ENCODE measurements at places on chromosomes 7 and 10.
A peak's percentile ranks its signal among the peaks of the same experiment; 100 is the strongest.

DNA sequence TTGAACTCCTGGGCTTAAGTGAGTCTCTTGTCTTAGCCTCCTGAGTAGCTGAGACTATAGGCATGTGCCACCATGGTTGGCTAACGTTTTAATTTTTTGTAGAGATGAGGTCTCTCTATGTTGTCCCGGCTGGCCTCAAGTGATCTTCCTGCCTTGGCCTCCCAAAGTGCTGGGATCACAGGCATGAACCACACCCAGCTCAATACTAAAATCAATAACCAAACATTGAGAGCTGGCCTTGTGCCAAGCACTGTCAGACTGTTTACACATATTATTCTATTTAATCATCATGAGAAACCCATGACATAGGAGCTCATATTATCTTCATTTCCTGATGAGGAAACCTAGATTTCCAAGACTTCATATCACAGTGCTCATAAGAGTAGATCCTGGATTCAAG lies 251.2 kb downstream of the BAMBI start:
- no peak for DNase-seq

DNA sequence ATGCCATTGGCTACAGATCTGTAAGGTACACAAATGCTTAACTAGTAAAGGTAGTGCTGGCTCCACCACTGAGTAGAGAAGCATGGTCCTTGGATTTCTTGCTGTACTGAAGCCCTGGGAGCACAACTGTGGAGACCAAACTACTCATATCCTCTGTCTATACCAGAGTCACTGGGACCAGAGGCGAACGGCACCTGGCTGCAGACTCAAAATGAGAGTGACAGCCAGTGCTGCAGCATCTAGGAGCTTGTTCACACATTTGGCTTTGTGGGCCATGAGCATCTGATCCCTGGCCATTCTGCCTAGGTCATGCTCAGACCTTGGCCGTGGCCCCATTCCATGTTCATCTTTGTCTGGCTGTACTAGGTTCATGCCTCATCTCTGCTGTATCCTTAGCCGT lies 31.9 kb downstream of the LRRC18 start:
- DNase-seq: no peak

GRCh38 chr10:123442901-123443300 lies 223.3 kb upstream of the GPR26 start:
- DNase-seq: no peak

DNA sequence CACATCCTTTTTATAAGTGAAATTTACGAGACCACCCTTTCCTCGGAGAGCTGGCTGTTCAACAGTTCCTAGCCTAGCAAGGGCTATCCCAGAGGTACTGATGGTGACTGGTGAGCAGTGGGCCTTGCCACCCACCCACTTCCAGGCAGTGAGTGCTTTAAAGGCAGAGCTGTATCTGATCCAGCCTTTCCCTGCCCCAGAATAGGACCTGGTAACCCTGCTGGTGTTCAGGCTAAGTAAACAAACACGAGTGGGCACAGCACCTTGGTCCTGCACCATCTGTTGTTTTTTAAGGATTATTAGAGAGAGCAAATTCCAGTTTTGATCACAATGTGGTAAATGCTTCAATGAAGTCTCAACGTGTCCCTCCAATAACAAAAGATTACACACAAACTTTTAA lies 75.7 kb downstream of the COBL start:
- no peak for DNase-seq

DNA sequence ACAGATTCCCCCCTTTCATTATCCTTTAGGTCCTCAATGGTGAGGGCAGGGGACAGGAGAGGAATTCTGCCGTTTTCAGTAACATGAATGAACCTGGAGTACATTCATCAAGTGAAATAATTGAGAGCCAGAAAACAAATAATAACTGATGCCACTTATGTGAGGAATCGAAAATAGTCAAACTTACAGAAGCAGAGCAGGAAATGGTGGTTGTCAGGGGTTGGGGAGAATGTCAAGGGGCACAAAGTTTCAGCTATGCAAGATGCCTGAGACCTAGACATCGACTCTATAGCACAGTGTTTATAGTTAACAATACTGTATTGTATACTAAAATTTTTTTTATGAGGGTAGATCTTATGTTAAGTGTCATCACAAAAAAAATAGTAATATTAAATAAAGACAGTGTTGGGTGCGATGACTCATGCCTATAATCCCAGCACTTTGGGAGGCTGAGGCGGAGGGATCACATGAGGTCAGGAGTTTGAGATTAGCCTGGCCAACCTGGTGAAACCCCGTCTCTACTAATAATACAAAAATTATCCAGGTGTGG lies 1219.8 kb downstream of the GATA3 start:
- DNase-seq: no peak

- DNase-seq: no peak
Observed at GRCh38 chr10:132908621-132909295, 33.6 kb downstream of the CFAP46 start.

DNA sequence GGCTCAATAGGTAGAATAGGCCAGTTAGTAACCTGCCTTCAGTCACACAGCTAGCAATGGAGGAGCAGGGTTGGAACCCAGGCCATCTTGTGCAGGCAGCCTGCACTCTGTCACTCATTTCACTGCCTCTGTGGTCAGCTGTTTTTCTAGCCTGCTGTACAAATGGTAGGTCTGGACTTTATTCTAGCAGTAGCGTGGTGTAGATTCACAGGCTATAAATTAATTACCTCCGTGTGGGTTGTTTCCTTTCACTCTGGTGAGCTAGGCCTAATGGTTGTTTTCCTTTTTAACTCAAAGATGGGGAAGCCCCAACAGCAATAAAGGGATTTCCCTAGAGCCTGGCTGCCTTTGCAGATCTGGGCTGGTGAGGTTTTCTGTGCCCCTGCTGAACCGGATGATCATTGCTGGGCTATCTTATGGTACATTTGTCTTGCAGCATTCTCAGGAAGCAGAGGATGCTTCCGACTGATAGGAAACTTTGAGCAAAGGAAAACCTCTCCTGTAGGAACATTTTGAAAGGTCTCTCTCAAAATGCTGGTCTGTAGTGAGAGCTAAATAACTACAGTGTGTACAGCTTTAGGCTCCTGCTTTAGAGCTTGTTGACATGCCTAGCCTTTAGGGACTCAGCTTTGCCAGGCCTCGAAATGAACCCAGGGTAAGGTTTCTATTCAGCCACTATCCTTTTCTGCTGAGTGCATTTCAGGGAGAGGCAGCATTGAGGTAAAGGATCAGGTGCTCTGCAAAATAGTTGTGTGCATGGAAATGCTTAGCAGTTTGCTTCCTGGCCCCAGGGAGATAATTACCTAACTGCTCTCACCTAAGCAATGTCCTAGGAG lies 157.4 kb downstream of the ST7 start:
- no peak for DNase-seq

DNA sequence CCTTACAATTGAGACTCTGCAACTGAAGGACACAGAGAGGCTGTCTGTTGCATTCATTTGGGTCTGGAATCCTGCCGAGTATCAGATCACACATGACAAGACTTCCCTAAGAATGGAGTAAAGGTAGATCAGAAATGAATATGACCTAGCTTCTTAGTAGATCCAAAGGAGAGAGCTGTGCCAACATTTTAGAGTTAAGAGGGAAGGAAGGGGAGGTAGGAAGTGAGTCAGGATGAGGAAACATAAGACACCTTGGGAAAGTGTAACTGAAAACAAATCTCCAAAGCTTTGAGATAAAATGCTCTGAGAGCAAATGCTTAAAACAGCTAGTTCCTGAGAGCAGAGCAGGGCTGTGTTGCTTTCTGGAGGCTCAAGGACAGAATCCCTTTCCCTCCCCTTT lies 6.1 kb upstream of the SLC25A13 start:
- no peak for DNase-seq

GRCh38 chr10:74901301-74901700 lies 74.9 kb downstream of the KAT6B start:
- DNase-seq: no peak

GRCh38 chr10:14838582-14839304 lies 637 bp downstream of the HSPA14 start:
- DNase-seq: peak; percentile 39

DNA sequence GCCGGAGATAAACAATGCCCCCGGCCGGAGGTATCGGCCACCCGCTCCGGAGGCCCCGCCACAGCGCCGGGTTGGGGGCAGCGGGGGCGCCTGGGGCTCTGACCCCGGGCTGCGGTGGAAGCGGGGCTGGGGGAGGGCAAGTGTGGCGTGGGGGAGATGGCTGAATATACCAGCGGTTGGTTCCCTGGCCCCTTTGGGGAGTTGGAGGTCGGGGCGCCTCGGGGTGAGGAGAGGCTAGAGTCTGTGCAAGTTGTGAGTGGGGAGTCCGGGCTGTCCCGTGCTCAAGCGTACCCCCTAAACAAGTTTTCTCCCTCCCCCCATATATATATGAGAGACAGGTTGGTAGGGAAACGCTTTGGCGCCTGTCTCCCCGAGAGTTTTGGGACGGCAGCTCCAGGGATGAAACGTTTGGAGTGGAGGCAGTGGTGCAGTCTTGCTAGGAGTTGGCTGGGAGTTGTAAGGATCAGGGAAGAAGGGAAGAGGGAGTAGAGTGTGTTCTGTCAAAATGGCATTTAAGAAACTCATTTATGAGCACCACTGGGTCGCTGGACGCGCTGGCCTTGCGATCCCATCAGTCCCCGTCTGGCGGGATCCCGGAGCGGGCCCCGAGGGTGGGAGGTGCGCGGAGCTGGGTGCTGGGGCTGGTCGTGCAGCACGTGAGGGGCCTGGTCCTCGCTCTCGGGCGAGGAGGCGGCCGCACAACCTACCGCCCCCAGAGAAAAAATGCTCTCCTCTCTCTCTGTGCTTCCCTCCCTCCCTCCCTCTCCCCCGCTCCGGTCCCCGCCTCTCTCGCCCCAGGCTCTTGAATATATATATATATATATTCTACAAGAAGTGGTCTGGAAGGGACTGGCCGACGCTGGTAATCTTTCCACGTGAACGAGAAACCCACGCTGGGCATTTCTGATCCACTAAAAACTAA lies 1.1 kb downstream of the TET1 start:
- DNase-seq: peak; percentile 55

GRCh38 chr7:118312966-118313365 lies 88.5 kb downstream of the ANKRD7 start:
- DNase-seq: no peak

DNA sequence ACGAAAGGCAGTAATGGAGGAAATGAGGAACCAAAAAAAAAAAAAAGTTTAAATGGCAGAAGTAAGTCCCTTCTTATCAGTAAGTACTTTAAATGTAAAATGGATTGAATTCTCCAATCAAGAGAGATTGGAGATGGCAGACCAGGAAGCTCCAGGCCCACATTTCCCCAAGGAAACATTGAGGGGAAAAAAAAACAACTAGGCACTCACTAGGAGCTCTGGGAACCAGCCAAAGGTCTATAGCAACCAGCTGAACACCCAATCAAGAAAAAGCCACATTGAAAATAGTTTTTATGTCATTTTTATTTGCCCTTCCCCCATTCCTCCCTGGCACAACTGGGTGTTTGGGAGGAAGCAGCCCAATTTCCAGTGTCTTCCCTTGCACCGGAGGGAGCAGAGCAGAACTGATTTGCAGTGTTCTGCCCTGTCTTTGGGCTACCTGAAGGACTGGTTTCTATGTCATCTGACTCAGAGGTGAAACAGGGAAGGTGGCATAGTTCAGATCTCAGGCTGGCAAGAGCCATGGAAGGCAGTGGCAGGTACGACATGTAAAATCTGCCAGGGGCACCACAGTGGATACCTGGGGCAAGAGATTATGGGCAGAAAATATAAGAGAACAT lies 121.9 kb downstream of the SMURF1 start:
- no peak for DNase-seq

DNA sequence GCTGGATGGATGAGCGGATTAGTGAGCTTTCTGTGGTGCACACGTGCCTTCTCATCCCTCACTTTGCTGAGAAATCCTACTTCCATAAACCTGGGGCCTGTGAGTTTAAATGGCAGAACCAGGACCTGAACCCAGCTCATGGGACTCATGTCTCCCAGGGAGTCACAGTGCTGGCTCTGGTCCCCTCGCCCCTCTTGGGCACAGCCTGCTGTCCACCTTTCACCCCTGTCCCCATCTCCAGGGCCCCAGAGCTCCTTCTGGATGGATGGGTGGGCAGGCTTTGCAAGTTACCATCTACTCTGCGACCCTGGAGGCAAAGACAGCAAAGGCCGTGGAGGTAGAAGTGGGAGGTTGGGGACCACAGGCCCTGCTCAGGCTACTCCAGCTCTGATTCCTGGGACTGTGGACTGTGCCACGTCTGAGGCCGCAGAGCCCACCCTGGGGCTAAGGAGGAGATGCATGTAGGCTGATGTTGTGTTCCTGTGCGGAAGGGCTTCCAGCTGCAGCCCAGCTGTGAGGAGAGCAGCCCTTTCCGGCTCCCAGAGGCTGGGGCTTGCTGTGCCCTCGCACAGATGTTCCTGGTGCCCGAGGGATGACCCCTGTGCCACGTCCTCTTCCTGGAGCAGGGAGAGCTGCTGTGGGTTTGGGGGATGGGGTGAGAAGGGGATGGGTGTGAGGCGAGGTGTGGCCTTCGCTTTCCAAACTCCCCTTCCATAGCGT lies 40.3 kb downstream of the PRF1 start:
- DNase-seq: no peak

- no peak for DNase-seq
Observed at GRCh38 chr7:42350801-42351200, 113.8 kb upstream of the GLI3 start.

DNA sequence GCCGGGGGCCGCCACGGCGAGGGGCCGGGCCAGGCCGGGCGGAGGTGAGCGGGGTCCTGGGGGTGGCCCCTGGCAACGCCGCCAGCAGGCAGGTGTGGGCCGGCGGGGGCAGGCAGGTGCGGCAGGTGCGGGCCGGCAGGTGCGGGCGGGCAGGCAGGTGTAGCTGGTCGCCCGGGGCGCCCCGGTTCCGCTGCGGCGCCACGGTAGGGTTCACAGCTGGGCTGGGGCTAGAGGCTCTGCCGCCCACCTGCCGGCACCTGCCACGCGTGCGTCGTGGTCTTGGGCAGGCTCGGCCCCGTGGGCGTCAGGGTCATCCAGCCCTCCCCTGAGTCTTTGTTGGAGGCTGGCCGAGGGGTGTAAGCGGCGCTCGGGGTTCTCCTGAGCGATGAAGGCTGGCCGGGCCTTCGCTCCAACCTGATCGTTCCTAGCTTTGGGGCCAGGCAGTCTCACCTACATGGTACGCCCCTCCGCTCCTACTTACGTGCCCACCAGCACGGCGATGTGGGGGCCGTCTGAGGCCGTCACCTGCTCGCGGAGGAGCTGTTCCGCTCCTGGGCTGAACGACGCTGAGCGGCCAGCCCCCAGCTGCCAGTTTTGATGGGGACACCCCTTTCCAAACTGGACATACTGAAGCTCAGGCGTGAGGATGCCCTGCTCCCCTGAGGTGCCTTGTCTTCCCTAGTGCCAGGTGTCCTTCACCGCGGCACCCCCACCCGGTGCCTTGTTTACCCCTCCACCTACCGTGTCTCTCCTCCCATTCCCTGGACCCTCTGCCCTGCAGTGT lies 493 bp downstream of the ZMIZ2 start:
- DNase-seq: peak; percentile 37

DNA sequence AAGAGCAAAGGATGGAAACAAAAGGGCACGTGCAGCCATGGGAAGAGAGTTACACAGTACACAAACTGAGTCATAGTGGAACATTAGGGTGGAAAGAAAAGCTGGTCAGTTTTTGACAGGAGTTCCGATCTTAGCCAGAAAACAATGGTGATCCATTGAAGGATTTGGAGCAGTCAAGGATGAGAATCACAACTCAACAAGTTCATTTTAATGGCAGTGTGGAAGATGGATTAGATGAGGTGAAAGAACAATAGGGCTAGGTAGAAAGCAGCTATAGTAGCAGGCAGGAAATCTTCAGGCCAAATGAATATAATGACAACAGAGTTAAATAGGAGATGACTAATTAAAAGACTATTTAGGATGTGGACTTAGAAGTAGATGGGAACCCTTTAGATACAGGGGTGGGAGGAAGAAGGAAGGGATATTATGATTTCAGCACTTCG lies 136.3 kb downstream of the DOCK4 start:
- no peak for DNase-seq
